M059J (cell line): ENCODE measurements at places on chromosomes 4 and X. TPM values are rescaled to one million over a fixed set of nuclear protein-coding genes. Genes with fewer than 3 reads are reported as not detected.

DNA sequence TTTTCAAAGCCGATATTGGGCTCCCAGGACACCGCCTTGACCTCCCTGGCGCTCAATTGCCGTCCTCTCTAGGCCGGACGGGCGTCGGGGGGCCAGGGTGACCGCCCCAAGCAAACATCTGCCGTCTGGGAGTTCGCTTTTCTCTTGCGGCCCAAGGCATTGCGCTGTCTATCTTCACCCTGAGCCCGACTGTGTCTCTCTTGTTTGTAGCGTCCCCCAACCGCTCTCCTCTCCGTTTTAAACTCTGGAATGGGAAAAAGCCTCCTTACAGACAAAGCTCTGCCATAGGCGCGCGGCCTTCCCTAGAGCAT is 551 bp upstream of the ARX start:
- DNase-seq = no peak

Gene SERPINA7
- not detected in 2 replicates for total RNA-seq

DNA sequence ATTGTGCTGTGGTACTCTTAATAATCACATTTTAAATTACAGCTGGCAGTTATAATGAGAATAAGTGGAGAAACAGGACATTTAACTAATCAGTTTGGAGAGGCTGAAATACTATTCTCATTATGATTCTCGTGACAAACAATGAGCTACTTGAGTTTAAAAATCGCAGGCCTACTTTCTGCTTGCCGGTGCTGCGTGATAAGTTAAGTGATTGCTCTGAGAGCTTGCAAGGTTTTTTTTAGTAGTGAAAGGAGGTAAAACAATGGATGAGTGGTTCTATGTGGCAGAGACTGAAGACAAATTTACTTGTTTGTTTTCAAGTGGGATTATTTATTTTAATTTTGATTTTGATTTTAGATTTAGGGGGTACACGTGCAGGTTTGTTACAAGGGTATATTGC is 114.0 kb downstream of the RAPGEF2 start:
- DNase-seq = no peak

DNA sequence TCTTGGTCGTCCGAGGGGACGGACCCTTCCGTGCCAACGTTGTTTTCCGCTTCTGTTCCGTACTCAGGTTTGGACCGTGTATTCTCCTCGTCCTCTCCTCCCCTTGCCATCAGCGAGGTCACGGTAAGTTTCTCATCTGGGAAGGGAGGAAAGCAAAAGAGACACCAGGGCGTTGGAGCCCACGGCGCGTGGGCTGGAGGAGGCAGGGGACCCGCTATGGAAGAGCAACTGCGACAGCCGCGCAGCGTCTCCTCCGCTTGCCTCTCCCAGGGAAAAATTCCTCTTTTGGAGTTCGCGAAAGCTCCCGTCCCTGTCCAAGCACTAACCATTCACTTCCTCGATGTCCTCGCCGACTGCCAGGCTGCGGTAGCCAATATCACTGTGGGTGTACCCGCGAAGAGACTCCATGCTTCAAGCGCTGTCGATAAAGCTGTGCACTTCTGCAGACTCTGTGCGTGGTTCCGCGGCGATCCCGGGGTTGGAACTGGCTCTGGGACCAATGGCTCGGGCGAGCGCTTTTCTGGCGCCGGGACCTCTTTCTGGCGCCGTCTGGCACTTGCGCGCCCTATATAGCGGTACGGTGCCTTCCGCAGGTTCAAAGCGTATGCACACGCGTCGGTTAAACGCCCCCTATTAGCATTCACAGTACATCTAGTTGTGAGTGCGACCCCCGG is at the start of gene ESX1:
Gene ESX1 (minus strand): TSS at position 492 of the 674 bp plus-strand sequence. CDS start 84 bp downstream, at position 408.
- DNase-seq = peak; percentile 2

Gene RADX
- 0.32 TPM in 1 of 2 replicates, not detected in the other for total RNA-seq

DNA sequence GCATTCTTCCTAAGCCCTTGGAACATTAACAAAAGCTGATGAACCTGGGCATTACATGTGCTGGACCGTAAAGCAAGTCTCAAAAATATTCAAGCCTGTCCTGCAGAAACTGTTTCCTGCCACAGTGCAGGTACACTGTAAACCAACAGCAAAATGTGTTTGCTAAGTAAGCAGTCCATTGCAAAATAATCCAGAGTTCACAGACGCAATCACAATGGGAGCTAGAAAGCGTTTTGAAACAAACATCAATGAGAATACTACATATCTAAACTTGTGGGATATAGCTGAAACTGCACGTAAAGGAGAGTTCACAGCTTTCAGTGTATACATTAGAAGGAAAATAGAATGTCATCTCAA is 61.6 kb downstream of the RGS12 start:
- no peak for DNase-seq

GRCh38 chr4:108683479-108683878 is 33.1 kb downstream of the OSTC start:
- peak; percentile 29 for DNase-seq

DNA sequence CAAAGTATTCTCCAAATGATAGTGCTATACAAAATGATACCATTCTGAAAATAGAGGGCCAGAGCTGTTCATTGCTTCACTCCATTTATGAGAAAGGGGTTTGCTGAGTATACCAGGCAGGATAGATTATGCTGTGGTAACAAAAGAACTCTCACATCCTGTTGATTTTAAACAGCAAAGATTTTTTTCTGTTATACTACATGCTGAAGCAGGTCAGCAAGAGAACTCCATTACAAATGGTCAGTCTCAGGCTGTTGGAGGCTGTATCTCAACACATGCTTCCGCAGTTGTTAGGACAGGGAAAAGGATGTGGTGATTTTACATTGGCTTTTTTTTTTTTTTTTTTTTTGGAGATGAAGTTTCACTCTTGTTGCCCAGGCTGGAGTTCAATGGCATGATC is 13.7 kb upstream of the KLHL5 start:
- DNase-seq = no peak

GRCh38 chr4:133130171-133130570 is 18.9 kb upstream of the PCDH10 start:
- DNase-seq = peak; percentile 24

- DNase-seq = peak; percentile 90
Measured at GRCh38 chr4:87092389-87093141, 127.9 kb downstream of the KLHL8 start.

- DNase-seq = no peak
Measured at GRCh38 chr4:38591617-38592337, 72.2 kb upstream of the KLF3 start.
